ENCODE measurements at places on chromosomes 7 and 10.

DNA sequence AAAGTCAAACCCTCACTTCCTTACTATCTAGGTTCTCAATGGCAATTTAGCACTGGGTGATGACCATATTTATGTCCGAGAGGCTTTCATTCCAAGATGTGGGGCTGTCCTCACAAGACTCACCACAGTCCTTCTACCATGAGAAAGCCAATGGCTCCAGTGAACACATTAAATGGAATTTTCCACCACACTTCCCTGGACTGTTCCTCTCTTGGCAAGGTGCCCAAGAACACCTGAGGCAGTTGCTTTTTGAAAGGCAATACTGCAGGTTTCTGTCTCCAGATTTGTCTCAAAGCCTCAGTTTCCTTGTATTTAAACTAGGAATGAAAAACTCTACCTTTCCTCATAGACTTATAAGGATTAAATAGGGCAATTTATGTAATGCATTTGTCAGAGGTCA lies 24.2 kb downstream of the AFAP1L2 start:
- DNase-seq: no peak

GRCh38 chr10:89591111-89591795 lies 53.8 kb downstream of the PANK1 start:
- no peak for DNase-seq

- no peak for DNase-seq
Observed at GRCh38 chr10:127836176-127836575, 56.6 kb downstream of the CLRN3 start.

GRCh38 chr10:119976421-119976820 lies 83.9 kb downstream of the SEC23IP start:
- DNase-seq: no peak

GRCh38 chr10:127740596-127740995 lies 3.6 kb downstream of the FOXI2 start:
- DNase-seq: no peak

DNA sequence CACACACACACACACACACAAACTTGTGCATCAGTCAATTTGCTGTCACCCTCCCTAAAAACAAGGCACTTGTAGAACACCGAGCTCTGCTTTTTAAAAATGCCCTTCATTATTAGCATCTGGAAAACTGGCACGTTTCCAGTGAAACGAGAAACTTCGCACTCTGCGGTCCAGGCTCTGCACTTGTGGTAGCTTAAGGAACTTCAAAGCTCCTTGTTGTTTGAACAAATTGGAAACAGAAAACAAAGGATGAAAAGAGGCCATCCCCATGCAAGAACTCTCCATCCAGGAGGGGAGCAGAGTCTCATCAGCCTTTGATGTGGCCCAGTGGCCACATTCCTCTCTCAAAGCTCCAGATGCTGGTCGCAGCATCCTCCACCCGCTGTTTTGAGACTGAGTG lies 105.1 kb downstream of the C10orf90 start:
- DNase-seq: peak; percentile 13

- DNase-seq: no peak
Observed at GRCh38 chr10:24865783-24866182, 86.6 kb downstream of the PRTFDC1 start.

Measured in activated CD4-positive, alpha-beta T cell treated with anti-CD3 and anti-CD28 coated beads for 36 hours (primary cell).